Posterior cingulate gyrus (tissue), 11 donors: ENCODE measurements at places on chromosomes 1 and 21.

- DNase-seq = no peak
These were observed 216.2 kb upstream of the RUNX1 start for GRCh38 chr21:35265170-35265877.

DNA sequence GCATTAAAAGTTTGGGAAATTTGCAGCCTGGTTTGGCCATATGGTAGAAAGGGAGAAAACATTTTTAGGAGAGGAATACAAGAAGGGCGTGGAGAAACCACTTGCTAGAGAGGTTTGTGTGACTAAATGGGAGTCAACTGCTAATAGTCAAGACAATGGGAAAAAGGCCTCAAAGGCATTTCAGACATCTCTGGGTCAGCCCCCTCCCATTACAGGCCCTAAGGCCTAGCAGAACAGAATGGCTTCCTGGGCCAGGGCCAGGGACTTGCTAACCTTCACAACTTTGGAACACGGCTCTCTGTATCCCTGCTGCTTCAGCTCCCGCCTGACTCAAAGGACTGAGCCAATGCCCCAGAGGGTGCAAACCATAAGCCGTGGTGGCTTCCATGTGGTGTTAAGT, 752.3 kb upstream of the ADAMTS5 start:
- DNase-seq = no peak

- no peak for DNase-seq
These were observed 28.2 kb downstream of the NAV1 start for GRCh38 chr1:201566933-201567801.

- DNase-seq = no peak
These were observed 1.5 kb upstream of the MAGI3 start for GRCh38 chr1:113388621-113389358.

- peak; percentile 81 for DNase-seq
These were observed 11.5 kb downstream of the MORN1 start for GRCh38 chr1:2379733-2380404.

- no peak for DNase-seq
These were observed 78.9 kb upstream of the MROH9 start for GRCh38 chr1:170856455-170856854.

DNA sequence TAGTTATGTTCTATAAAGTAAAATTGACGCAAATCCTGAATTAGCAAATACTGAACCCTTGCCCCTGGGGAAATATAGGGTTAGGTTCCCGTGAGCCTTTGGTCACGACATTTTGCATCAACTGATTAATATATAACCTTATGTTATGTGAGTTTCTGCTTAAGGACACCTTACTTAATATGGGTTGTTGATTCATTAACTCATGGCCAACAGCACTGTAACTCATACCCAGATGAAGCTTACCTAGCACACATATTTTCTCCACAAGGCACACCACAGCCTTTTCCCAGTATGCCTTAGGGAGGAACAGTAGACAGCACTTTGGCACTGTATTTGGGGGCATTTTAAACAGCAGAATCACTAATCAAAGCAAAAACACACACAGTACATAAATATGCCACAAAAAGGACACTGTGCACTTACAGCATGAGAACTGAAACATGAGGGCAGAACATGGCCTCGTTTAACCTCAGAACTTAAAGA, 15.1 kb downstream of the INAVA start:
- no peak for DNase-seq

- DNase-seq = peak; percentile 89
These were observed 4.1 kb upstream of the CACNA1E start for GRCh38 chr1:181479137-181479745.

DNA sequence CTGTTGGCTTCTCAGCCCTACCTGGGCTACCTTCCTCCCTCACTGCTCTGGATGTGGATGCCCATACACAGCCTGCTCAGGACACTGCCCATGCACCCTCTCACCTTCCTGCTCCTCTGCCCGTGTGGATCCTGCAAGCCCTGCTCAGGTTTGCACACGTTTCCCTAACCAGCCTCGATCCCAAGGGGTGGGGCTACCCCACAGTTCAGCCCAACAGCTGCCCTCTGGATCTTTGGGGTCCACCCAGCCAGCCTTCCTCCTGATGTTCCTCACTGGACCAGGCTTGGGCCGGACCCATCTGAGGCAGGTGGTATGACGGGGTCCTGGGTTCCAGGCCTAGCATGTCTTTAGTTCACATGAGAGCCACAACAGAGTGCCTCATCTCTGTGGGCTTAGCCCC, 4.7 kb downstream of the TMEM54 start:
- DNase-seq = no peak

GRCh38 chr1:85449356-85449755, 15.6 kb downstream of the DDAH1 start:
- DNase-seq = no peak

DNA sequence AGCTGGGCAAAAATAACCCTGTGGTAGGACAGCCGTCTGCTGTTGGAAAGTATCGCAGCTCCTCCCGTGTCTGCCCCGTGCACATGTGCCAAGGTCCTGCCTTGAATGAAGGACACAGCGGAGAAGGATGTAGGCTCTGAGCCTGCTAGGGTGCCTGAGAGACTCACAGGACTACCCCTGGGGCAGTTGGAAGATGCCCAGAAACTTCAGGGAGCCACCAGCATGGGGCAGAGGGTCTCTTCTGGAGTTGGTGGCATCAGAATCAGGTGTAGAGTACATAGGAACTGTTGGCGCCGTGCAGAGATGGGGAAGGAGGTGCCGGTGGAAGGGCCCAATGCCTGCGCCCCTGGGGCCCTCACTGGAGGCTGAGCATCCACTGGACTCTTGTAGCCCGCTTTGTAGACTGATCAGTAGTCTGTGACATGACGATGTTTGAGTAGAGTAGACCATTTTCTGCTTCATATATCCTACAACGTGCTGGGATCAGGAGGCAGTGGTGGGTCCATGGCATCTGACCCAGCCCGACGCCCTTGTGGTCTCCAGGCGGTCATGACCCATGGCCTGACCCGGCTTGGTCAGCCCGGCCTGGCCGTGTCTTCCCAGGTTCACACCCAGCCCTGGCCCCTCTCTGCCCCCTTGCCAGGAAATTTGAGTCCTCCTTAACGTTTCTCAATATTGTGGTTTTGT, 5.3 kb upstream of the C1orf174 start:
- DNase-seq = no peak

- DNase-seq = peak; percentile 48
These were observed 28.0 kb upstream of the H3-3A start for GRCh38 chr1:226034482-226034881.

DNA sequence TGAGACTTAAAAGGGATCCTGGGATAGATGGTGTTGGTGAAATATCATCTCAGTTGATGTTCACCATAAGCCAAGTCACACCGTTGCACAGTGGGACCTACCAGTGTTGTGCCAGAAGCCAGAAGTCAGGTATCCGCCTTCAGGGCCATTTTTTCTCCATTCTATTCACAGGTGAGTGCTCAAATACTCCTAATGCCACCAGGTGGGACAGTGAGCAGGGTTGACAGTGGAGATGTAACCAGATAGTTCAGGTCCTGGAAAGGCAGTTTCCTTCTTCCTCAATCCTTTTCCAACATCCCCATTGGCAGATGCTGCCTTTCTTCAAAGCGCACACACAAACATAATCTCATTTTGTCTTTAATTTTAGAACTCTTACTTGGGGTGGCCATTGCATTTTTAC, 11.6 kb downstream of the CD160 start:
- no peak for DNase-seq

- DNase-seq = no peak
These were observed 506.6 kb upstream of the PTBP2 start for GRCh38 chr1:96214982-96215381.

GRCh38 chr1:65577278-65577677, 156.8 kb downstream of the LEPR start:
- DNase-seq = no peak

GRCh38 chr1:95023399-95024043, 49.2 kb downstream of the ALG14 start:
- no peak for DNase-seq

GRCh38 chr1:165467706-165468105, 22.8 kb upstream of the RXRG start:
- DNase-seq = no peak

- no peak for DNase-seq
These were observed 1.2 kb upstream of the CCDC28B start for GRCh38 chr1:32199043-32199716.

DNA sequence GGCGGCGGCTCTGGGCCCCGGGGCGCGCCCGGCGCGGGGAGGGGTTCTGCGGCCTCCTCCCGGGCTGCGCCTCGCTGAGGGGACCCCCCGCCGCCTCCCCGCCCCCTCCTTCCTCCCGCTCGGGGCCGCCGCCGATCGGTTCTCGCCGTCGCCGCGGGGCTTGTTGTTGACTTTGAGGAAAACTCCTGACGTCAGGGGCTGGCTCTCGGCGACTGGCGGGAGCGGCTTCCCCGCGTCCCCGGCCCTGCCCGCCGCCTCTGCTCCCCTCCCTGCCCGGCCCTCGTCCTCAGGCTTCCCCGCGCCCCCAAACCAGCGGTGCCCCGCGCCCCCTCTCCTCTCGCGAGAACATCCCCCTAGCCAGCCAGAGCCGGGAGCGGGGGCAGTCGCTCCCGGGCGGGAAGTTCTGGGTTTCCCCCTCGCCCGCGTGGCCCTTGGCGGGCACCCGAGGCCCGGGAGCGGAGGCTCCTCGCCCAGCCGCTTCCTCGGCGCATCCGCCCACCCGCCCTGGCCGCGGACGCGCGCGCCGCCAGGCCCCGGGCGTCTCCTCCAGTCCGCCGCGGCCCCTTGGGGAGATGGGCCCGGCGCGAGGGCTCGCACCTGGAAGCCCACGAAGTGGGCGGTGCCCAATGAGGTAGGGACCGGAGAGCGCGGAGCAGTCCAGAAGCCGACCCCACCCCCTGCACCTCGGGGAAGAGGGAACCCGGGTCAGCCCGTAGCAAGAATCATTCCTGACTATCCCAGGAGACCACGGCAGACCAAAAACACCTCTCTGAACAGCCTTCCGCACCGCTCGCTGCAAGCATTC, 611 bp upstream of the AKT3 start:
- peak; percentile 78 for DNase-seq

DNA sequence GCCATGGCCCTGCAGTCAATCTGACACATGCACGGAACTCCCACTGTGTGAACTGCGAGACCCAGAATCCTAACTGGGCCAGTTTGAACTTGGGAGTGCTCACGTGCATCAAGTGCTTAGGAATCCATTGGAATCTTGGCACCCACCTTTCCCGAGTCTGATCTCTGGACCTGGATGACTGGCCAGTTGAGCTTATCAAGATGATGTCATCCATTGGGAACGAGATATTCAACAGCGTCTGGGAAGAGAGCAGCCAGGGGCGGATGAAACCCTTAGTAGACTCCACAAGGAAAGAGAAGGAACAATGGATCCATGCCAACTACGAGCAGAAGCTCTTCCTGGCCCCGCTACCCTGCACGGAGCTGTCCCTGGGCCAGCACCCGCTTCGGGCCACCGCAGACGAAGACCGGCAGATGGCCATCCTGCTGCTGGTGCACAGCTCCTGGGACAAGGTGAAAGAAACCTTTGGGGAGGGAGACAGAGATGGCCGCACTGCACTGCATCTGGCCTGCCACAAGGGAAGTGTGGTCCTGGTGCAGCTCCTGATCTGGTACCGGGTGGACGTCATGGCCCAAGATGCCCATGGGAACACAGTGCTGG, 3.1 kb upstream of the TDRD5 start:
- peak; percentile 73 for DNase-seq

- DNase-seq = peak; percentile 29
These were observed 1.0 kb upstream of the CDKN2C start for GRCh38 chr1:50968821-50969610.

GRCh38 chr1:193143285-193143684, 21.5 kb downstream of the CDC73 start:
- DNase-seq = no peak

DNA sequence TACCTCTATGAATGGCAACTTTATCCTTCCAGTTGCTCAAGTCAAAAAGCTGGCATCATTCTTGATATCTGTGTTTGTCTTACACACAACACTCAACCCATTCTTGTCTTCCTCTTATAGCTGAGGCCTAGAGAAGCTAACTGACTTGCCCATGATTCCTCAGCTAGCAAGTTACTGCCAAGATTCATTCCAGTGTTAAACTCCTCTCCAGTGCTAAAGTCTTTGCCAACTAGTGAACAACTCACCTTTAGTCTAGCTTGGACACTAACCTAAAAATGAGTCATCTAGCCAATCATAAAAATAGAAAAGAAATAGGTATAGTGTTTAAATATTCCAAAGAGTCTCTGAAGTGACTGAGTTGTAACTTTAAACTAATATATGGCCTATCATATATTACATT, 45.6 kb upstream of the RGS2 start:
- DNase-seq = no peak

DNA sequence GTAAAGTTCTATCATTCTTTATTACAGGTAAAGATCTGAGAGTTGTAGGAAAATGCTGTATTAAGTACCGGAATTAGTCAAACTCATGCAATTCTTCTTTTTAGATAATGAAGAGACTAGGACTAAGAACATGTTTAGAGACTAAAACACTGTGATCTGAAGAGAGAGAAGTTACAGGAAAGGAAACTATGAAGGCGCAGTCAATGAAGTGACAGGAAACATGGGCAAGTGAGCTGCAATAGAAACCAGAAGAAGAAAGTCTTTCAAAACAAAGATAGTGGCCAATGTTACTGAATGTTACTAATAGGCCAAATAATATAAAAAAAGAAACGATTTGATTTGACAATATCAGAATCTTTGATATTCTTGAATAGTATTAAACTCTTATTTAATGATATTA, 659.4 kb upstream of the RGS18 start:
- no peak for DNase-seq

DNA sequence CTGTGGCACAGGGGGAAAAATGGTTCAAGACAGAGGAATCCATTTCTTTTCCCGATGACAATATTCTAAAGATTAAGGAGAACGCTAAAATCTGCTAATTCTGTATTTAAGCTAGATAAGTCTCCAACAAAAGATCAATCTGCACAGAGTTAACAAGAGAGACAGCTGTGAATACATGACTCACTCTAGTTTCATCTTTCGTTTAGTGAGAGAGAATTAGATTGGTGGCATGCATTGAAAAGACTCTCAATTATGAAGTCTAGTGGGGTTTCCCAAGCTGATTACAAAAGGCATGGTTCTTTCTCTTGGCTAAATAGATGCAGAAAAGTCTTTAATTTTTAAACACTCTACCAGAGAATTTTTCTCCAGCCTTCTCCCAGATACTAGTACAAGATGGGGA, 34.4 kb downstream of the CAPN9 start:
- no peak for DNase-seq

- no peak for DNase-seq
These were observed 11.9 kb downstream of the F5 start for GRCh38 chr1:169574336-169574735.
